ENCODE measurements at places on chromosomes 1 and 21.

- no peak for DNase-seq
These were observed 4.5 kb upstream of the COP1 start for GRCh38 chr1:176211396-176212165.

GRCh38 chr1:68332041-68332440 is 99.7 kb upstream of the WLS start:
- DNase-seq = no peak

DNA sequence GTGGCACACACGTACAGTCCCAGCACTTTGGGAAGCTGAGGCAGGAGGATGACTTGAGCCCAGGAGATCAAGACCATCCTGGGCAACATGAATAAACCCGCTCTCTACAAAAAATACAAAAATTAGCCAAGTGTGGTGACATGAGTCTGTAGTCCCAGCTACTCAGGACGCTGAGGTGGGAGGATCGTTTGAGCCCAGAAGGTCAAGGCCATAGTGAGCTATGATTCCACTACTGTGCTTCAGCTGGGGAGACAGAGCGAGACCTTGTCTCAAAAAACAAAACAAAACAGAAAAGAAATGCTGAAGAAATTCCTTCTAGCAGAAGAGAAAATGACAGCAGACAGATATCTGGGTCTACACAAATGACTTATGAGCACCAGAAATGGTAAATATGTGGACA is 10.3 kb downstream of the ALDH9A1 start:
- no peak for DNase-seq

GRCh38 chr1:164716992-164717703 is 158.2 kb downstream of the PBX1 start:
- no peak for DNase-seq

GRCh38 chr1:236576004-236576403 is 28.3 kb downstream of the HEATR1 start:
- DNase-seq = no peak

GRCh38 chr1:30746212-30747032 is 11.2 kb downstream of the LAPTM5 start:
- no peak for DNase-seq
